ENCODE measurements at places on chromosomes 2 and 18. TPM values are rescaled to one million over a fixed set of nuclear protein-coding genes. Genes with fewer than 3 reads are reported as not detected.

The IGFBP5 gene
- total RNA-seq, result 572 TPM

The DNAJC5G gene
- not detected for total RNA-seq

DNA sequence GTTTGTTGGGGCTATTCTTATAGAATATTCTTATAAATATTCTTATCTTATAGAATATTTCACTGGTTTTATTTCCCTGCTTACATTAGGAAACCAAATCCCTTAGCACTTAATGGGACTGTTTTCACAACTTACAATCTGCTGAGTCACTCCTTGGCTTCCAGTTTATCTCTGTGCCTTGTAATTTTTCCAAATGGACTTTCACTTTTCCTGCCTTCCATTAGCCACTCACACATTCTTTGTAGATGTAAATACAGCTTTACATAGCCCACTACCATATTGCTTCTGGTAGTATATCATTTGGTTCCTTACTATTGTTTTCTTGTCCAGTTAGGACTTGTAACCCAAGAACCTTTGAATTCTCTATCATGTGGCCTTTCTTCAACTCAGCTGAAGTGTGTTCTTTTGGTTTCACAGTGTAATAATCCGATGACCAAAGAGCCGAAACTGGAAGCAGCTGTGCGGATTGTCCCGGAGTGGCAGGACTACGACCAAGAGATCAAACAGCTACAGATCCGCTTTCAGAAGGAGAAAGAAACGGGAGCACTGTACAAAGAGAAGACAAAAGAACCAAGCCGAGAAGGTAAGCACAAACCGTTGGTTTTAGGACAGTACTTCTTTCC, 96.1 kb downstream of the UGGT1 start:
- no peaks in the 10 kb centered on the region for H3K27me3 ChIP-seq
- H3K4me1 ChIP-seq, result no peaks in the 10 kb centered on the region
- no peak for DNase-seq
- H3K27ac ChIP-seq, result no peak overlapping the region
- no peak overlapping the region for H3K4me3 ChIP-seq

GRCh38 chr2:85907671-85908157, 18.9 kb upstream of the ST3GAL5 start:
- no peaks in the 10 kb centered on the region for H3K27me3 ChIP-seq
- H3K4me1 ChIP-seq, result no peaks in the 10 kb centered on the region
- no peak overlapping the region for H3K4me3 ChIP-seq
- DNase-seq, result no peak

The TMEM247 gene
- total RNA-seq, result not detected

The MPP4 gene
- 0.19 TPM for total RNA-seq

GRCh38 chr2:100870652-100871531, 51.0 kb downstream of the NPAS2 start:
- no peaks in the 10 kb centered on the region for H3K27me3 ChIP-seq
- no peaks in the 10 kb centered on the region for H3K36me3 ChIP-seq
- no peak overlapping the region for H3K27ac ChIP-seq
- peaks cover 3% of the 10 kb centered on the region for H3K4me1 ChIP-seq
- no peak overlapping the region for H3K4me3 ChIP-seq
- no peak for DNase-seq

The RBFA gene
- 21.4 TPM for total RNA-seq

- no peak overlapping the region for H3K4me3 ChIP-seq
- no peaks in the 10 kb centered on the region for H3K27me3 ChIP-seq
- H3K27ac ChIP-seq, result no peak overlapping the region
- no peaks in the 10 kb centered on the region for H3K36me3 ChIP-seq
- no peaks in the 10 kb centered on the region for H3K4me1 ChIP-seq
- no peak for DNase-seq
Measured at GRCh38 chr2:27573452-27573851, 9.4 kb upstream of the ZNF512 start.

- H3K4me1 ChIP-seq, result no peaks in the 10 kb centered on the region
- H3K27ac ChIP-seq, result no peak overlapping the region
- H3K36me3 ChIP-seq, result no peaks in the 10 kb centered on the region
Measured at GRCh38 chr2:232415736-232416520, 9.3 kb downstream of the ALPG start.

DNA sequence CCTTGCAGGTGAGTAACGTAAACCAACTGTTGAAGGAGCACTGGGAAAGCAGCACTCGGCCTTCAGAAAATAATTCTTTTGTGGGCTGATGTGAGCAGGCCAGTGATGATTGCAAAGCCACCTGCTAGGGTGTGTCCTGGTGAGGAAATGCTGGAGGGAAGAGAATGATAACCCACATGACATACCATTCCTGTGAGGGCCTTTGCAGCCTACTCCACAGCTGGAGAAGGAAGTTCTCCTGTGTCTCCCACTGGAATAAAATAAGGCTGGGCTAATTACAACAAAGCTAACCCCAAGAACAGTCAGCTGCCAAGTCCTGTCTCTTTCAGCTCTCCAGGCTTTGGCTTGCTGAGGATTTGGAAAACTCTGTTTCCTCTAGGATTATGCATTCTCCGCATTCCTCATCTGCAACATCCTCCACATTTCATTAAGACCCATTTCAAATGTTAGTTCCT, 16.7 kb upstream of the DSG1 start:
- no peaks in the 10 kb centered on the region for H3K4me1 ChIP-seq
- no peak overlapping the region for H3K4me3 ChIP-seq
- H3K36me3 ChIP-seq, result no peaks in the 10 kb centered on the region
- no peaks in the 10 kb centered on the region for H3K27me3 ChIP-seq
- DNase-seq, result no peak
